ENCODE measurements at places on chromosomes 3 and 15.
A peak's percentile ranks its signal among the peaks of the same experiment; 100 is the strongest.

- no peak for DNase-seq
These were observed 10.4 kb downstream of the KPNA4 start for GRCh38 chr3:160554980-160555379.

- DNase-seq, result peak; percentile 79
These were observed 324.7 kb downstream of the SHQ1 start for GRCh38 chr3:72523429-72524151.

GRCh38 chr15:76185716-76186115 lies 125.6 kb downstream of the ETFA start:
- DNase-seq, result peak; percentile 65

DNA sequence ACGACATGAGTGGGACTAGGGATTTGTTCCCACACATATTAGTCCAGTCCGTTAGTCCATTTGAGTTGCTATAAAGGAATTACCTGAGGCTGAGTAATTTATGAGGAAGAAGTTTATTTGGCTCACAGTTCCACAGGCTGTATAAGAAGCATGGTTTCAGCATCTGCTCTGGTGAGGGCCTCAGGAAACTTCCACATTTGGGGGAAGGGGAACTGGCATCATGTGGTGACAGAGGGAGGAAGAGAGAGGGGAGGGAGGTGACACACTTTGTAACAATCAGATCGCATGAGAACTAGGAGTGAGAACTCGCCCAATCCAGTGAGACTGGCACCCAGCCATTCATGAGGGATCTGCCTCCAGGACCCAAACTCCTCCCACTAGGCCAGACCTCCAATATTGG lies 769.9 kb upstream of the ROBO1 start:
- DNase-seq, result no peak

- DNase-seq, result no peak
These were observed 62.9 kb upstream of the RAP2B start for GRCh38 chr3:153099131-153099530.

DNA sequence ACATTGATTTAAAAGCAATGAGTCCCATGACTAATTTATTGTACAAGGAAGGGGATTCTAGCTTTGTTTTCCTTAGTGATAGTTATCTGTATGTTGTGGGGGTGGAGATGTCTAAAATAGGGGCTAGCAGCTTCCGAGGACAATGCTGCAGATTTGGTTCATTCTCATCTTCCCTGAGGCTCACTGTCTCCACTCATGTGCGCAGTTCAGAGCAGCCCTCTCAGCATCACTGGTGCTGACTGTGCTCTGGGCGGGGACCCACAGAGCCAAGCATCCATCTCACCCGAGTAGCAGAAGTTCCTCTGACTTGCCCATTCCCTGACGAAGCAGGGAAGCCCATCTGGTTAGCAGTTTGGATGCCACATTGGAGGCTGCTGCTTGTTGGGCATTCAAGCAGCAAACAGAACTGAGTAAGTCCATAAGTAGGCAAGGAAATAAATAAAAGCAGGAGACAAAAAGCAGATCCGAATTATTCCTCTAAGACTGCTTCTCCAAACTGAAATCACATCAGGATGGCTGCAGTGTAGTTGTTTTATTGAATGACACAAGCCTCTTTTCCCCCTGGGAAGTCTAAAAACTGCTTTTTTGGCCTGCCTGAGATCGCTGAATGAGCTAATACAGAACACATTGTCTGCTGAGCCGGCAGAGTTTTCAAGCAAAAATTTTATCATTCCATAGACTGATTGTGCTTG lies 27.5 kb downstream of the RARB start:
- no peak for DNase-seq

- DNase-seq, result peak; percentile 45
These were observed 160.7 kb upstream of the CMC1 start for GRCh38 chr3:28080716-28081115.

GRCh38 chr3:36058404-36059030 lies 321.8 kb upstream of the STAC start:
- DNase-seq, result no peak

GRCh38 chr15:60935130-60935529 lies 294.0 kb downstream of the RORA start:
- DNase-seq, result no peak

GRCh38 chr3:152264378-152264777 lies 4.4 kb upstream of the MBNL1 start:
- no peak for DNase-seq

GRCh38 chr3:10238345-10239183 lies 9.7 kb upstream of the TATDN2 start:
- peak; percentile 51 for DNase-seq

DNA sequence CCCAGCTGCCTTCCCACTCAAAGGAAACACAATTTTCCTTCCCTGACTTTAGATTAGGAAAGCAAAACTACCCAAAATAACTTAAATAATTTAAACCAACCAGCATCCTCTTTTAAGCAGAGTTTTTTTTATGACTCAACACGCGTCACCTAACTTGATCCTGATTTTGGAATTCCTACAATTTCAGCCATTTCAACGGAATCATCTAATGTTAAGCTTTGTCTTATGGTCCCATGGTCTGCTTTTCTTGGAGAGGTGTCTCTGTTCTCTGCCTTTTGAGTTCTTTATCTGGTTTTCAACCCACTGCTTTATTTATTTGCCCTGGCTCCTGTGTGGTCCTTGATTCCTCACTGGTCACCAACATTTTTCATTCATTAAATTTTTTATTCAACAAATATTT lies 219.2 kb upstream of the ARHGEF26 start:
- DNase-seq, result no peak

GRCh38 chr3:32414522-32415202 lies 23.0 kb downstream of the CMTM7 start:
- DNase-seq, result no peak

GRCh38 chr15:42053010-42053409 lies 32.2 kb upstream of the PLA2G4E start:
- no peak for DNase-seq

DNA sequence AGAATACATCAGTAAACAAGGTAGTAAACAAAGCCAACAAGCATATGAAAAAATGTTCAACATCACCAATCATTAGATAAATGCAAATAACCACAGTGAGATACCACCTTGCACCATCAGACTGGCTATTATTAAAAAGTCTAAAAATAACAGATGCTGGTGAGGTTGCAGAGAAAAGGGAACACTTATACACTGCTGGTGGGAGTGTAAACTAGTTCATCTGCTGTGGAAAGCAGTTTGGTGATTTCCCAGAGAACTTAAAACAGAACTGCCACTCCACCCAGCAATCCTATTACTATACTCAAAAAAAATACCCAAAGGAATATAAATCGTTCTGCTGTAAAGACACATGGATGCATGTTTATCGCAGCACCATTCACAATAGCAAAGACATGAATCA lies 30.3 kb upstream of the ZBTB38 start:
- no peak for DNase-seq

- peak; percentile 50 for DNase-seq
These were observed 4.7 kb downstream of the LMAN1L start for GRCh38 chr15:74817370-74817737.

DNA sequence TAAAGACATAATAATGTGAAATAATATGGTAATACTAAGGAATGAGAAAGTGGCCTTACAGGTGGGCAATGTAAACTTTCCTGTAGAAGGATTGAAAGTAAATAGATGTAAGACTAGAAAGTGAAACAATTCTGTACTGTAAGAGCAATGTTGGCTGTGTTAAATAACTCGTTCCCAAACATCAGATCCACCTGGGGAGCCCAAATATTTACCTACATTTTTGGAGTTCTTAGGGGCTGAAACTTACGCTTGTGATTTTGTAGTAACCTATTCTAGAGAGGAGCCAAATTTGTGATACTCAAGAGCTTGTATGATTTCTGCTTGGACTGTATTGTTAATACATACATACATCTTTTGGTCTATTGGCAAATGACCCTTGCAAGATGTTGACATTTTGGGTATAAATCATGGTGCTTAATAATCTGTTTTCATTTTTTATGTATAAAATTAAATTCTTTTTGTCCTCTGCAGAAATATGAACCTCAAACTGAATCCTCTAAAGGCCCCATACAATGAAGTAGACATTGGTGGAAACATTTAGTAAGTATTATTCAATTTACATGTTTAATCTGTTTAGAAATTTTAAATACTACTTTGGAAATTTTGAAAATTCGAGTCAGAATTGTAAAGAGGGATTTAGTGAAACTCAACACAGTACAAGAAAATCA lies 8.5 kb upstream of the CHD2 start:
- DNase-seq, result no peak

GRCh38 chr3:113086560-113087461 lies 96.0 kb downstream of the GTPBP8 start:
- DNase-seq, result no peak

DNA sequence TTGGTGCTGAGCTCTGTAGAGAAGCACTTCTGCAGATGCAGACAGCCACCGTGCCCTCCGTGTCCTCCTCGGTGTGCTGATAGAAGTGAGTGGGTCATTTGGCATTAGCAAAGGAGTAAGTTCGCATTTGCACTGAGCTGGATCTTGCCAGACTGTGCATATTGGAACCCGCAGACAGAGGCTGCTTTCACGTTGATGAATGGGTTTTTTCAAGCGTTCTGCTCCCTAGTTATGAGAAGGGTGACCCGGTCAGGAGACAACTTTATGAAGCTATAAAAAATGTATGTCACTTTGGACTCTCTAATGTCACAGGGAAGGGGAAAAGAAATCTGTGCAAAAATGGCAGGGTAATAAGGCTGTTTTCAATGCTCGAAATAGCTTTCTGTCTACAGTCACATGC lies 739.4 kb downstream of the MCTP2 start:
- no peak for DNase-seq

GRCh38 chr3:173913397-173913796 lies 515.9 kb downstream of the NLGN1 start:
- no peak for DNase-seq

DNA sequence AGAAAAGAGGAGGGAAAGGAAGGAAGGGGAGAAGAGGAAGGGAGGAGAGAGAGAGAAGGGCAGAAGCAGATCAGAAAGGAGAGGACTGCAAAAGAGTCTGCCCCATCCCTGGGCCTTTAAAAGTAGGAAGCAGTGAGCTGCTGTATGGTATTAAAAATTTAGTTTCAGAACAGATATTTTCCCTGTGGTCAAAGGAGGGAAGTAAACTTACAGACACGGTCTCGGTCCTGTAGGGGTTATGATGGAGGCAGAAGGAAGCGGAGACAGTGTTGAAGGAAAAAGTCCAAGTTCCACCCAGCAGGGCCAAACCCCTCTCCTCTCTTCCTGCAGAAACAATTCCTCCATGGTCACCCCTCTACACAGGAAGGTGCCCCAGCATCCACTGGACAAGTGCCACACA lies 122.0 kb upstream of the PROK2 start:
- no peak for DNase-seq

GRCh38 chr3:134892326-134892725 lies 97.3 kb downstream of the EPHB1 start:
- no peak for DNase-seq

DNA sequence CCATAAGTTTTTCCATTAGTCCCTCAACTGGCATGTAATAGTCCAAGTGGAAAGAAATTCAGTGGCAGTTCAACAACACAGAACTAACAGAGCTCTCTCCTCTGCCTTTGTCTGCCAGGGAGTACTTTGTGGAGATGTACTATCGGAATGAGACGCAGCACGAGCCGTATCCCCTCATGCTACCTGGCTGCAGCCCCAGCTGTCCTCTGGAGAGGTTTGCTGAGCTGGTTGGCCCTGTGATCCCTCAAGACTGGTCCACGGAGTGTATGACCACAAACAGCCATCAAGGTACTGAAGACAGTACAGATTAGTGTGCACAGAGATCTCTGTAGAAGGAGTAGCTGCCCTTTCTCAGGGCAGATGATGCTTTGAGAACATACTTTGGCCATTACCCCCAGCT lies 39.4 kb downstream of the ACP3 start:
- no peak for DNase-seq

GRCh38 chr3:185024406-185024805 lies 128.5 kb downstream of the C3orf70 start:
- DNase-seq, result no peak

- DNase-seq, result no peak
These were observed 688.9 kb upstream of the NAALADL2 start for GRCh38 chr3:174170248-174170647.

- DNase-seq, result no peak
These were observed 657.3 kb upstream of the TGFBR2 start for GRCh38 chr3:29949131-29949530.

DNA sequence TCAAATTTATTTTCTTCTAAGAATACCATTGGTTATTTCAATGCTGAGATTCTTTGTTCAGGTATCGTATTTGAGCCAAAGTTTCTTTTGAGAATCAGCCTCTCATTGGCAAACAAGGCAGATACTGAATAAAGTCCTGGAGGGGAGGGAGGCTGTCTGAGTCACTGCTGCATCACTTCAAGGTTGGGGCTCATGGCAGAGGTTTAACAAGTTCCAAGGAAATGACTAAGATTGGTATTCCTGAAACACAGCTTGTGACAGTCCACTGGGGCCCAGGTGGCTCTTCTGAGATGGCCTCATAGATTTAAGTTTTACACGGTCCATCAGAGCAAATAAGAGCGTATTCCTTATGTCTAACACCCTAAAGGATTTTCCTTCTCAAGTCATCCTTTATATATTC lies 213.8 kb upstream of the STAC start:
- DNase-seq, result no peak

DNA sequence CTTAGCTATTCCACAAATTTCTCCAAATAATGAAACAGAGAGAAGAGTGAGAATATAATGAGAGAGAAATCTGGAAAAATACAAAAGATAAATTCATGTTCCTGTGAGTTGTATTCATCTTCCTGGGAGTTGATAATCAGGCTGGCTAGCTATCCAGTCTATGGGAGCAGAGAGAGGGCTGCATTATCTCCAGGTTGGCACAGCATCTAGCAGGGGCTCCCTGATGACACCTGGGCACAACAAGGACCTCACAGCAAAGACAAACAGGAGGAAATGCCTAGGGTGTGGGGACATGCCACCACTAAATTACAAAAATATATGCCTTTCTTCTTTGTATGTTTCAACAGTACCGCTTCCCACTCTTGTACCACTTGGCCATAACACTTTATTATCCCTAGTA lies 1.9 kb downstream of the EHD4 start:
- DNase-seq, result peak; percentile 14

- DNase-seq, result no peak
These were observed 6.4 kb downstream of the PDE8A start for GRCh38 chr15:84987949-84988624.

DNA sequence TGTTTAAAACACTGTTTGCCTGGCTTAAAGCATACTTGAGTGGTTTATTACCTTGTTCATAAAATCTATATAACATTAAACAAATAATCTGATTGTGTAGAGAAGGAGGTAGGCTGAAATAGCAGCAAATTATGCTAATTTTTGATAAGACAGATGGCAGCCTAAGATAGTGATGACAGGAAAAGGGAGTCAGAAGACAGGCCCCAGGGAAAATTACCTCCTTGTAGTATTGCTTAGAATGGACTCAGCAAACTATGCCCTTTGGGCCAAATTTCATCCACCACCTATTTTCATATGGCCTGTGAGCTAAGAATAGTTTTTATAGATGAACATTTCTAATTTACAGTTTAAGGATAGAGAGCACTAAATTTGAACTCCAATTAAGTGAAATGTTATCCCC lies 37.8 kb downstream of the CHD2 start:
- DNase-seq, result no peak

DNA sequence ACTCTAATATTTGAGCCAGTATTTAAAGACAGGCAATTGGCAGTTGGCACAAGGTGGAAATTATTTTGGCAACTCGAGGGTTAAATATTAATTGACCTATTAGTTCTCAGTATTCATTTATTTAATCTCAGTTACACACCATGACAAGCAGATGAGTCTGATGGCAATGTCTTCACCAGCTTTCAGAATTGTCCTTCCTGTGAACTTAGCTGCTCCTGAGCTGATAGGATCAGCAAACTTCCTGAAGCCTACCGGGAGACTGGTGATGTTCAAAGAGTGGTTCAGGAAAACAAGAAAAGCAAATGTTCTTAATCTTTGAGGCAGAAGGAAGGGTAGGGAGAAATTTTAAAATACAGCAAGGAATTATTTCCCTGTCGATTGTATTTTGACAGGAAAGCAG lies 522.2 kb downstream of the SOX2 start:
- DNase-seq, result no peak
